ENCODE measurements at places on chromosomes 3 and 15. TPM values are rescaled to one million over a fixed set of nuclear protein-coding genes. Genes with fewer than 3 reads are reported as not detected.

GOLGA6D gene
- under 0.01 TPM for total RNA-seq

TMC3 gene
- total RNA-seq: not detected

CLRN1 gene
- not detected for total RNA-seq

STRC gene
- not detected for total RNA-seq

CACNA1D gene
- not detected for total RNA-seq

DPPA2 gene
- not detected for total RNA-seq

AGTR1 gene
- total RNA-seq: not detected

MAN2A2 gene
- total RNA-seq: 50.2 TPM

FOXL2NB gene
- not detected for total RNA-seq

C2CD4A gene
- 1.3 TPM for total RNA-seq

GOLGA8G gene
- total RNA-seq: not detected

SAMD7 gene
- not detected for total RNA-seq

CLDN11 gene
- 216 TPM for total RNA-seq

TERC gene
- total RNA-seq: 16.6 TPM

ARGFX gene
- total RNA-seq: not detected

MED12L gene
- total RNA-seq: under 0.01 TPM

FRMD5 gene
- 15.6 TPM for total RNA-seq

CA12 gene
- total RNA-seq: 0.32 TPM

CCDC50 gene
- total RNA-seq: 96.2 TPM

GRK7 gene
- under 0.01 TPM for total RNA-seq

ZNF502 gene
- total RNA-seq: 2.3 TPM

FANCI gene
- 30.9 TPM for total RNA-seq

LRRIQ4 gene
- total RNA-seq: not detected

FBXW12 gene
- not detected for total RNA-seq

TUSC7 gene
- not detected for total RNA-seq

FILIP1L gene
- total RNA-seq: 104 TPM

ACAA1 gene
- 44.2 TPM for total RNA-seq

SPSB4 gene
- total RNA-seq: not detected

EAF2 gene
- total RNA-seq: 1.1 TPM

ACTR8 gene
- 28.8 TPM for total RNA-seq

WDR93 gene
- under 0.01 TPM for total RNA-seq

PRTG gene
- total RNA-seq: 3.9 TPM

C3orf70 gene
- total RNA-seq: 1.8 TPM

FANCD2OS gene
- total RNA-seq: not detected

KNL1 gene
- total RNA-seq: 16.5 TPM

SCN10A gene
- total RNA-seq: under 0.01 TPM

FGF7 gene
- total RNA-seq: not detected

EXD1 gene
- total RNA-seq: not detected

USP50 gene
- total RNA-seq: 0.69 TPM

GRIP2 gene
- not detected for total RNA-seq

GASK1A gene
- not detected for total RNA-seq

BFSP2 gene
- total RNA-seq: not detected

SERPINI2 gene
- not detected for total RNA-seq

PLA1A gene
- 20.3 TPM for total RNA-seq

HRG gene
- total RNA-seq: not detected

P2RY12 gene
- not detected for total RNA-seq

SEMA3B gene
- 0.49 TPM for total RNA-seq

ST8SIA2 gene
- 0.31 TPM for total RNA-seq

All from bladder microvascular endothelial cell (primary cell).